Hematopoietic multipotent progenitor cell treated with erythropoietin and hydrocortisone succinate and interleukin-3 and kit ligand, for 15 days (in vitro differentiated cells): ENCODE measurements at places on chromosomes 3 and 15.

DNA sequence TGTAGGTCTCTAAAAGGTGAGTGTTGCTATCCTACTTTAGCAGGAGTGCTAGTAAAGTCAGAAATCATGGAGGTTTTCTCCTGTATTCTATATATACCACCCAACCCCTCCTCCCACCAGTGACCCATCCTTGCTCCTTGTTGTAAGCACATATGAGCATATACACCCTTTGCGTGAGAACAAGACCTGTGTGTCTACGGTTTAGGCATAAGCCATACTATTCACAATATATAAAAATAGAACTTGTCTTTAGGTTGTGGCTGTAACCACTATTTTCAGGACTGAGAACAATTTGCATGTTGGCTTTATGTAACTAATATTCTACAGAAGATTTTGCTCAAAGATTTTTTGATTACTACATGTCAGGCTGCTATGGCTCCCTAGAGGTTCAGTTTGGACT is 59.1 kb upstream of the TOP2B start:
- no peak for DNase-seq

DNA sequence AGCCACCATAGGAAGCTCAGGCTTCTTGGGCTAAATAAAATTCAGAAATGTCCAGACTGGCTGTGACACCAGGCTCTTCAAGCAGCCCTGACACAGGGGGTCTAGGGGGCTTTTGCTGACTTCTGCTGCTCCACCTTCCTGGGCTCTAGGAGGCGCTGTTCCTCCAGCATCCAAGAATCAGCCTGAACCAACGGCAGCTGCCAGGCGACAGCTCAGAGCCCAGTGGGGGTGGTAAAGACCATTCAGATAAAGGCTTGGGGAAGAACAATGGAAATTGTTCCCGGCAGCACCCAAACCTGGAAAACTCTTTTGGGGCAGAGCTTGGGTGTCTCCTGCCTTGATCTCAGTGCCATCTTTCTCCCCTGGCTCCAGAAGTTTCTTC is 21.6 kb upstream of the PSTPIP1 start:
- no peak for DNase-seq

GRCh38 chr3:138670407-138670806 is 61.8 kb downstream of the FAIM start:
- no peak for DNase-seq

DNA sequence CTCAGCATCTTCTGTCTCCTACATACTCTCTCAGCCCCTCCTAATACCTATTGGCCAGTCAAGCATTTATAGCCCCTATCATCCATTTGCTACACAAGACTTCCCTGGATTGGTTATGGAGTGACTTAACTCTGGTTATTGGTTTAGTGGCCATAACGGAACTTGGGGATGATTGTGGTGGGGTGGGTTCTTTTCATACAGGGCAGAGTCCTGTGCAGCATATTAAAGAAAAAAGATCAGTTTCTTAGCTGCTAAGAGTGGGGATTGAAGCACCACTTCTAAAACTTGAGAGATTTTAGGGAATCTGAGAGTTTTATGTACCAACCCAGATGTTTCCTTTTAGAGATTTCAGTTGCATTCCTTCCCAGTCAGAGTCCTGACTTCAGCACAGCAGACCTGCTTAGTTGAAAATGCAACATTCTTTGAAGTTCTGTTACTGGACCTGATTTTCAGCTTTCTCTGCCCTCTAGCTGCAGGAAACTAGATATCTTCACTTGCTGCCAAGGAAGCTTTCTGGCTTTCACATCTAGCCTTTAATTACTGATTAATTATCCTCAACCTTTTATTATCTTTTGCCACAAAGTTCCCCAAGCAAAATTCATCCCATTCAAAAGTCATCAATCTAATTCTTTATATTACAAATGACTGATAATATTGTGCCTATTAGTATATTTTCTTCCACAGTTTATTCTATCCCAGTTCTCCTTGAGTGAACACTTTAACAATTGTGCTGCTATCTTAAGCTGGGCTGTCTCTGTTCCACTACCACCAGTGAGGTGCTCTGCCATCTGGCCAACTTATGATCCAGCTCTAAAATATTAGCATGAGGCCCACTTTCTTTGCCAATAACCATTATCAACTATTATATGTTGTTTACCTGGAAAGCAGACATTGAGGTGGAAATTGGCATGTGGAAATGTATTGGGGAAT is 906.0 kb upstream of the ALCAM start:
- DNase-seq, result no peak
